ENCODE measurements at places on chromosomes 4 and X. TPM values are rescaled to one million over a fixed set of nuclear protein-coding genes. Genes with fewer than 3 reads are reported as not detected.

The CDKL5 gene
- 13.0 TPM for total RNA-seq

The KLHL13 gene
- total RNA-seq = 5.9 TPM

The POU4F2 gene
- total RNA-seq = not detected

DNA sequence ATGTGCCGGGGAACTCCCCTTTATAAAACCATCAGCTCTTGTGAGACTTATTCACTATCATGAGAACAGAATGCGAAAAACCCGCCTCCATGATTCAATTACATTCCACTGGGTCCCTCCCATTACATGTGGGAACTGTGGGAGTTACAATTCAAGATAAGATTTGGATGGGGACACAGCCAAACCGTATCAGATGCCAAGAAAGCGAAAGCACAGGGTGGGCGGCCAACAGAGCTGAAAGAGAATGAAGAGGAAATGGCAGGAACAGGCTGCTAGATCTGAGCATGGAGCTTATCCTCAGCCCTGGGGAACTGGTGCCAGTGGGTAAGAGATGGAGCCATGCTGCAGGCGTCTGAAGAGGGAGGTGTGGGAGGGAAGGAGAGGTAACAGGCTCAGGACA, 117.7 kb upstream of the PNPLA4 start:
- H3K4me3 ChIP-seq = no peak overlapping the region
- H3K4me1 ChIP-seq = 0 out of 2 replicates have a peak, but pooled peaks cover 3% of the 10 kb centered on the region
- no peak for DNase-seq
- H3K27me3 ChIP-seq = no peaks in the 10 kb centered on the region
- H3K36me3 ChIP-seq = no peaks in the 10 kb centered on the region

DNA sequence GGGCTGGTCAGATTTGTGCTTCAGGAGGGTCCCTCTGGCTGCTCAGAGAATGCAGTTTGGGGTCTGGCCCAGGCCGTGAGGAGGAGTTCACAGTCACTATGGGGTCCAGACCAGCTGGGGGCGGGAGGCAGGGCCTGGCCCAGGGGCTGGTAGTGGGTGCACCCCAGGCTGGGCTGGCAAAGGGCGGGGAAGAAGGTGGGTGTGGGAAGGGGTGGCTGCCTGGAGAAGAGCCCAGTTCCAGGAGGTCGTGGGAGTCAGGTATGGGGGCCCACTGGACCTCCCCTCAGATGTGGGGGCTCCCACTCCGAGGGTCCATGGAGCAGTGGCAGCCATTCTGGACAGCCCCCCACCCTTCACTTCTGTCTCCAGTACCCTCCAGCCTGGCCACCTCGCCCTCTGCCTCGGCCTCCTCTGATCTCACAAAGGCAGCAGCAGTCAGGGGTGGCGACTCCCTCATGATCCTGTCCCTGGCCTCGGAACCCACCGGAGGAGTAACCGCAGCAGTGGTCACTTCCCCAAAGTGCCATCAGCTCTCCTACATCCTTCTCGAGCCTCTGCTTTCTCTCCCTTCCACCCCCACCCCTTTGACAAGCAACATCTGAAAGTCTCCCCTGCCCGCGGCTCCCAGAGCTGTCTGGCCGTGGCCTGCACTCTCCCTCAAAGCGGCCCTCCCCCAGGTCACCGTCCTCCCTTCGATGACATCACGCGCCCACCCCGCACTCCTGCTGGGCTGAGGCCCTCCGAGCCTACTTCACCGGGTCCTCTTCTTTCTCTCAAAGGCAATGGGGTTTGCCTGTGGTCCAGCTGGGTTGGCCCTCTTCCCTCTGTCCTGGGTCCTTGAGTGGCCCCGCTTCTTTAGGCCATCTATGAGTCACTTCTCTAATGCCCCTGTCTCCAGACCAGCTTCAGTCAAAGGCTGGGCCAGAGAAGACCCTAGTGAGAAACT, 1.7 kb upstream of the SLC6A8 start:
- H3K27me3 ChIP-seq = no peaks in the 10 kb centered on the region
- H3K27ac ChIP-seq = peak overlapping the region; percentile 50
- peak overlapping the region; percentile 53 for H3K4me3 ChIP-seq

DNA sequence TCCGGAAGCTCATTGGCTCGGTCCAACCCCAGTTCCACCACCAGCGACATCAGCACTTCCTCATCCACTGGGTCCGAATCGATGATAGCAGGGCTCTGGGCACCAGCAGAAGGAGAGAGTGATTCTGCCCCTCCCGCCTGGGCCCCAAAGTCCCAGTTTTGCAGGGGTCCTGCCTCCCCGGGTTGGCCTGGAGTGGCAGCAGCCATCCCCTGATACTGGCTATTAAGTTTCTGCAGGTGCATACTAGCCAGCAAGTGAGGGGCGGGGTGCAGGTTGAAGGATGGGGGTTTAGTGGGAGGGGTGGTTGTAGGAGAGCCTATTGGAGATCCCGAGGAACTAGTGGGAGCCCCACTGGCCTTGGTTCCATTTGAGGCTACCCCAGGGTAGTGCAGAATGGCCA, 3.9 kb downstream of the CITED1 start:
- no peak overlapping the region for H3K4me3 ChIP-seq
- H3K27me3 ChIP-seq = peaks cover 63% of the 10 kb centered on the region
- no peak overlapping the region for H3K27ac ChIP-seq
- no peak for DNase-seq
- H3K36me3 ChIP-seq = no peaks in the 10 kb centered on the region
- H3K4me1 ChIP-seq = peaks cover 10% of the 10 kb centered on the region

DNA sequence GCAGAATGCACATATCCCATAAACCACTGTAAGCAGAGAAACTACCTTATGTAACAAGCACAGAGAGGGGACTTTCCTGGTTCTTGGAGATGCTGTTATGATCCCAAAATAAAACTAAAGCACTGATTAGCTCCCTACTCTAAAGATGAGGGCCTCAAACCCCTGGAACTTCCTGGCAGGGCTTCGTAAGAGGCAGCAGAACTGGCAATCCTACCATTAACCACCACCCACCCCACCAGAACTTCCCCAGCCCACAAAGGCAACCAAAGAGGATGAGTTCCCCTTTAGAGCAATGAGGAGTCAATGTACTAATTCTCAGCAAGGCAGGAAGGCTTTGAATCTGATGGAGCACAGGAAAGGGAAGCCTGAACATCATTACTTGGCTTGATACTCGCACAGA, 436.5 kb upstream of the FRG1 start:
- peaks cover 19% of the 10 kb centered on the region for H3K36me3 ChIP-seq
- H3K27ac ChIP-seq = no peak overlapping the region
- H3K27me3 ChIP-seq = 0 out of 2 replicates have a peak, but pooled peaks cover 3% of the 10 kb centered on the region
- no peak for DNase-seq
- H3K4me3 ChIP-seq = no peak overlapping the region

DNA sequence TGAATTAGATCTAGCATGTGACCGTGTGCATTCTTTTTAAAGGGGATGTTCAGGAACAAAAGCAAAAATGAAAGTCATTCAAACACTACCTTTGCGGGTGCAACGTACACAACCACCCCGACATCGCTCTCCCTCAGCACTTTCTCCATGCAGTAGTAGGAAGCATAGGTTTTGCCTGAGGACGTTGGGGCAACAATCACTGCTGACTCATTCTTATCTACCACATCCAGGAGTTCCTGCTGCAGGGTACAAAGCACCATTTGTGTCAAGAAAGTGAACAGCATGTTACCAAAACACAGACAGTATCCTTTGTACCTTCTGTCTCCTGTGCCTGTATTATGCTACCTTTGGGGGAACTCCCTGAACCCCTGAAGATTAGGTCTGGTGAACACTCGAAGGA, 58.6 kb downstream of the DDX60L start:
- H3K4me1 ChIP-seq = no peaks in the 10 kb centered on the region
- no peaks in the 10 kb centered on the region for H3K36me3 ChIP-seq
- no peak overlapping the region for H3K27ac ChIP-seq
- DNase-seq = no peak

- no peaks in the 10 kb centered on the region for H3K27me3 ChIP-seq
- H3K4me3 ChIP-seq = no peak overlapping the region
- no peak overlapping the region for H3K27ac ChIP-seq
- H3K36me3 ChIP-seq = no peaks in the 10 kb centered on the region
Measured at GRCh38 chr4:24422644-24423043, 161.7 kb downstream of the DHX15 start.

Data from WTC11 (cell line).